Osteocyte (in vitro differentiated cells): ENCODE measurements at places on chromosomes 13 and 19. TPM values are rescaled to one million over a fixed set of nuclear protein-coding genes. Genes with fewer than 3 reads are reported as not detected.

DNA sequence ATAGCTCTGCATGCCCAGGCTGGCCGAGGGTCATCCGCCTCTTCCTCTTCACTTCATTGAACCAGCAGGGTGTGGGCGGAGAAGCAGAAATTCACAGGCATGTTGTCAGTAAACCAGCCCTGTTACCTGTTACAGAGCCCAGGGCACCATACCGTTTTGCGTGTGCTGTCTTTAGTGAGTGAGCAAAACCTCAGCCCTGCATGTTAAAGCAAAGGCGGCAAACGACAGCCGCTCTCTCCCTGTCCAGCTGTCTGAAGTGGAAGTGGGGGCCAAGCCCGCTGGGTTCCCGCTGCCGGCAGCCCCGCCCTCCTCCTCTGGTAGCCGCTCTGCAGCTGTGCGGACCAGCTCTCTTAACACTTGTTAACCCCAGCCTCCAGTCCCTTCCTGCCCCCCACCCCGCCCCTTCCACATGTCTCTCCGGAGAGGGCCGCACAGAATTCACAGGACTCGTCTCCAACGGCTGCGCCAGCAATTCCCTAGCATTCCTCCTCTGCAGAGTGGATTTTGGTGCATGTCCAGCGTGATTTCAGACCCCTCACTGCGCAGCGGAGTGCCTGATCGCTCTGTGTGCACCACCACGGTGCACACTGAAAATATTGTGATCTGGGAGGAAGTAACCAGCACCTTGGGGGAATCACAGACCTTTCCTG is 12.7 kb downstream of the KLHL26 start:
- peak; percentile 91 for DNase-seq
- peak overlapping the region; percentile 98 for H3K27ac ChIP-seq
- H3K4me1 ChIP-seq = peaks cover 52% of the 10 kb centered on the region
- no peaks in the 10 kb centered on the region for H3K27me3 ChIP-seq

GRCh38 chr13:48733739-48734335 is 80.1 kb downstream of the CYSLTR2 start:
- no peak for DNase-seq
- H3K27ac ChIP-seq = no peak overlapping the region
- peaks cover 2% of the 10 kb centered on the region for H3K4me1 ChIP-seq
- H3K27me3 ChIP-seq = peaks cover 16% of the 10 kb centered on the region

DNA sequence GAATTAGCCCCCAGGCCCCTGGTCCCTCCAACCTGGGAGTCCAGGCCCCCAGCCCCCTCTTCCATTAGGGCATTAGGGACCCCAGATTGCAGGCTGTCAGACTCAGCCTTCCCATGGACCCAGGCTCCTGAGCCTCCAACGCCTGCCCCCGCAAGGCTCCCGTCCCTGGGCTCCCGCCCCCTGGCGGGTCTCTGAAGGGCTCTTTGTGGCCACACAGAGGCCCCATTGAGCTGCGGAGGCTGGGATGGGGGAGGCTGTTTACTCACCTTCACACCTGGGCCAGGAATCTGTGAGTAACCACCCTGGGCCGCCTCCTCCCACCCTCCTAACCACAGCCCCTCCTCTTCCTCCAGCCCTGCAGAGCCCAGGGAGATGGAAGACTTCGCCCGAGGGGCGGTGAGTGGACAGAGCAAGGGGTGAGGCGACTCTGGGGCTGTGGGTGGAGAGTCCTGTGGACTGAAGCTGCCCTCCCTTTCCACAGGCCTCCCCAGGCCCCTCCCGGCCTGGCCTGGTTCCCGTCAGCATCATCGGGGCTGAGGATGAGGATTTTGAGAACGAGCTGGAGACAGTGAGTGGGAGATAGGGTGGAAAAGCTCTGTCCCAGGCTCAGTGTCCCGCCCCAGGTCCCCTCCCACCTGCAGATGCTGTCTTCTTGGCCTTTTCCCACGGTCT is 4.9 kb downstream of the ARHGEF1 start:
- peaks cover 23% of the 10 kb centered on the region for H3K4me1 ChIP-seq
- DNase-seq = no peak
- no peak overlapping the region for H3K4me3 ChIP-seq
- H3K36me3 ChIP-seq = peaks cover 3% of the 10 kb centered on the region
- no peak overlapping the region for H3K27ac ChIP-seq

- peaks cover 55% of the 10 kb centered on the region for H3K4me1 ChIP-seq
- H3K27ac ChIP-seq = no peak overlapping the region
- no peaks in the 10 kb centered on the region for H3K36me3 ChIP-seq
- no peaks in the 10 kb centered on the region for H3K27me3 ChIP-seq
Observed at GRCh38 chr13:35769812-35770211, 293.3 kb upstream of the MAB21L1 start.

DNA sequence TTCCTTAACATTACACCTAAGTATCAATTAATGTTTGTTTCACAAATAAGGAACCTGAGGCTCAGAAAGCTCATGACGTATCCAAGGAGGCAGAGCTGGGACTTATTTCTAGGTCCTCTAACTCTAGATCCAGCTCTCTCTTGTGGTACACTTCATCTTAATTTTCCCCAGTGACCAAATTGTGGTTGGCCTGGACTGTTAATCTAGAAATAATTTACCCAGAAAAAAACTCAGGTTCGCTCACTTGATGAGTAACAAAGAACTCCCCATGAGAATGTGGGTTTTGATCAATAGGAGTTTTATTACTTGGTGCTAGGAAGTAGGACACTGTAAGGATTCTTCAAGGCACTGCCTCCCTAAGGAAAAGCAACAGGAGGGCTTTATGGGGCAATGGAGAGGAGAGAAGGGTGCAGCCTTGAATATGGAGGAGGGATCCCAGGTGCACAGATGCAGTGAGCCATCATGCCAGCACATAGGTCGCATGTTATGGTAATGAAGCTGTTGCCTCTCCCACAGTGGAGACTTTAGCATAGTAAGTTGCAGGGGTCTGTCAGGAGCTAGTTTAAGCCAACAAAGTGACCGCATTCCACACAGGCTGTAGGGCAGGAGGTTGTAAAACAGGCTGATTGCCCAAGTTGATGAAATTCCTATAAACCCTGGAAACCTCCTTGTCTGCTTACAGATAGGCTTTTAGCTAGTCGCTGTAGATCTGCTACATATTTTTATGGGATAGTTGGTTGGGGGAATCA is 14.7 kb downstream of the RAP2A start:
- peaks cover 6% of the 10 kb centered on the region for H3K4me1 ChIP-seq
- H3K27ac ChIP-seq = no peak overlapping the region
- peaks cover 15% of the 10 kb centered on the region for H3K36me3 ChIP-seq
- no peaks in the 10 kb centered on the region for H3K27me3 ChIP-seq
- no peak for DNase-seq

- peaks cover 2% of the 10 kb centered on the region for H3K4me1 ChIP-seq
- no peak for DNase-seq
- peak overlapping the region; percentile 60 for H3K27ac ChIP-seq
- no peak overlapping the region for H3K4me3 ChIP-seq
- H3K36me3 ChIP-seq = peaks cover 48% of the 10 kb centered on the region
- H3K27me3 ChIP-seq = no peaks in the 10 kb centered on the region
Observed at GRCh38 chr13:51380269-51380668, 40.8 kb downstream of the SERPINE3 start.

DNA sequence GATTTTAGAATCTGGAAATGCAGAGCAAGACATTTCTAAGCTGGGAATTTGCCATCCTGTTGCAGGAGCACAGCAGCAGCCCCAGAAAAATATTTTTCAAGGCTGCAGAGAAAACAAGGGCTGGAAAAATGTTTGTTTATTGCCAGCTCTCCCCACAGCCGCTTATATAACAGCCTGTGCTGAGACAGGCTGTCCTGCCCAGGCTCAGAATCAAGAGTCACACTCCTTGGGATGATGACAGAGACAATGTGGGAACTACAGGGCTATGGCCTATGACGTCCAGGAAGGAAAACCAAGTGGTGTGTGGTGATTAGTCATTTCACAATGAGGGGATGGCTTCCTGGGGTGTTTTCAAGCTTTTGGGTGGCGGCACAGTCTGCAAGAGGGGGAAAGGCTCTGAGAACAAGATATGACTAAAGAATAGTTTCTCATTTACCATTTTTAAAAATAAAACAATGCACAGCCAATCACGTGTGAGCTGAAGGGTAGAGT is 136.3 kb upstream of the SERP2 start:
- H3K27me3 ChIP-seq = no peaks in the 10 kb centered on the region
- no peaks in the 10 kb centered on the region for H3K36me3 ChIP-seq
- DNase-seq = no peak
- H3K4me3 ChIP-seq = no peak overlapping the region
- H3K27ac ChIP-seq = peak overlapping the region; percentile 86
- H3K4me1 ChIP-seq = peaks cover 31% of the 10 kb centered on the region

DNA sequence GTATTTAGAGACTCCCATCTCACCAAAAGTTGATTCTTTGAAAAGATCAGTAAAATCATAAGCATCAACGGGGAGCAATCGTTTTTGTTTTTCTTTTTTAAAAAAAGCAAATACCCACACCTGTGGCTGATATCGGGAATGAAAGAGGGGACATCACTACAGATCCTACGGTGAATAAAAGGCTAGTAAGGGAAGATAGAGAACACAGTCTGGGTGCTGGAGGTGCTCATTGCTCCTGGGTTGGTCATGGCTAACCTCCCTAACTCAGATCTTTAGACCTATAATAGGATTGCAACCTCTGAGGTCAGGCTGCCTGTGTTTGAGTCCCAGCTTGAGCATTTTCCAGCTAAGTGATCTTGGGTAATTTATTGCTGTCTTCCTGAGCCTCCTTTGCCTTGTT is 1.1 kb downstream of the EHD2 start:
- H3K27me3 ChIP-seq = no peaks in the 10 kb centered on the region
- no peak for DNase-seq
- peaks cover 54% of the 10 kb centered on the region for H3K4me1 ChIP-seq

- H3K27ac ChIP-seq = no peak overlapping the region
- DNase-seq = peak; percentile 71
- H3K4me1 ChIP-seq = no peaks in the 10 kb centered on the region
- no peaks in the 10 kb centered on the region for H3K36me3 ChIP-seq
Observed at GRCh38 chr19:54561840-54562239, 11.8 kb upstream of the LILRA2 start.

- H3K4me3 ChIP-seq = peak overlapping the region; percentile 76
- H3K4me1 ChIP-seq = peaks cover 9% of the 10 kb centered on the region
- no peak for DNase-seq
- H3K27me3 ChIP-seq = peaks cover 18% of the 10 kb centered on the region
- peaks cover 24% of the 10 kb centered on the region for H3K36me3 ChIP-seq
- H3K27ac ChIP-seq = peak overlapping the region; percentile 43
Observed at GRCh38 chr13:52127783-52128702, 830 bp downstream of the NEK5 start.

- no peaks in the 10 kb centered on the region for H3K27me3 ChIP-seq
- no peak overlapping the region for H3K27ac ChIP-seq
- no peaks in the 10 kb centered on the region for H3K4me1 ChIP-seq
Observed at GRCh38 chr13:81874253-81874652, 1533.3 kb upstream of the SPRY2 start.

DNA sequence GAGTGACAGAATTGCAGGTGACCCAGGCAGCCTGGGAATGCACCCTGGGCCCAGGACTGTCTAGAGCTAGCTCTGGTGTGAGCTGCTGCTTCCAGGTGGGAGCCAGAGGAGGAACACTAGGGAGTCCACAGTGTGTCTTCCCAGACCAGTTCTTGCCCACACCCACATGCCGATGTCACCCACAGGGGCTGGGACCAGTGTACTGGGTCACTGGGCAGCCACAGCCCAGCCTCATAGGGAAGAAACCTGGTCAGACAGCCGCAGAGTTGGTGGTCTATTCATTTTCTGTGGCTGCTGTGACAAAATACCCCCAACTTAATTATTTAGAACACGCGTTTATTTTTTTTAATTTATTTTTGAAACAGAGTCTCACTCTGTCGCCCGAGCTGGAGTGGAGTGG is 3.1 kb downstream of the RNF225 start:
- no peak overlapping the region for H3K27ac ChIP-seq
- H3K4me3 ChIP-seq = no peak overlapping the region
- peaks cover 11% of the 10 kb centered on the region for H3K4me1 ChIP-seq
- no peak for DNase-seq

DNA sequence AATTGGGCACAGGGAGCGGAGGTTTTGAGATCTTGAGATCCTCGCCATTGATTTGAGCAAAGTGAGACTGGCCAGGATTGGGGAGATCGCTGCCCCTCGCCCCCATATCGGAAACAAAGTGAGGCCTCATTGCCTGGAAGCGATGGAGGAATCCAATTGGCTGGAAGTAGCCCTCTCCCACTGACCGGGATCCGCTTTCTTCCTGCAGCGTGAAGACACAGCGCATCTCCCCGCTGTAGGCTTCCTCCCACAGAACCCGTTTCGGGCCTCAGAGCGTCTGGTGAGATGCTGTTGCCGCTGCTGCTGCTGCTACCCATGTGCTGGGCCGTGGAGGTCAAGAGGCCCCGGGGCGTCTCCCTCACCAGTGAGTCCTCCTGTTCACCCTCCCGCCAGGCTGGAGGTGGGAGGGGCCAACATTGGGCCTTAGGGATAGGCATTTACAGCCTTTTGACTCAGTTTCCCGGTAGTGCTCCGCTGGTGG is 438 bp downstream of the PRKCSH start:
- DNase-seq = no peak
- no peaks in the 10 kb centered on the region for H3K27me3 ChIP-seq
- peak overlapping the region; percentile 97 for H3K27ac ChIP-seq
- H3K36me3 ChIP-seq = peaks cover 13% of the 10 kb centered on the region
- H3K4me1 ChIP-seq = peaks cover 18% of the 10 kb centered on the region
- peak overlapping the region; percentile 100 for H3K4me3 ChIP-seq

- no peaks in the 10 kb centered on the region for H3K36me3 ChIP-seq
- H3K4me3 ChIP-seq = no peak overlapping the region
- no peaks in the 10 kb centered on the region for H3K27me3 ChIP-seq
- no peak for DNase-seq
Observed at GRCh38 chr13:70792121-70792520, 683.9 kb upstream of the KLHL1 start.

DNA sequence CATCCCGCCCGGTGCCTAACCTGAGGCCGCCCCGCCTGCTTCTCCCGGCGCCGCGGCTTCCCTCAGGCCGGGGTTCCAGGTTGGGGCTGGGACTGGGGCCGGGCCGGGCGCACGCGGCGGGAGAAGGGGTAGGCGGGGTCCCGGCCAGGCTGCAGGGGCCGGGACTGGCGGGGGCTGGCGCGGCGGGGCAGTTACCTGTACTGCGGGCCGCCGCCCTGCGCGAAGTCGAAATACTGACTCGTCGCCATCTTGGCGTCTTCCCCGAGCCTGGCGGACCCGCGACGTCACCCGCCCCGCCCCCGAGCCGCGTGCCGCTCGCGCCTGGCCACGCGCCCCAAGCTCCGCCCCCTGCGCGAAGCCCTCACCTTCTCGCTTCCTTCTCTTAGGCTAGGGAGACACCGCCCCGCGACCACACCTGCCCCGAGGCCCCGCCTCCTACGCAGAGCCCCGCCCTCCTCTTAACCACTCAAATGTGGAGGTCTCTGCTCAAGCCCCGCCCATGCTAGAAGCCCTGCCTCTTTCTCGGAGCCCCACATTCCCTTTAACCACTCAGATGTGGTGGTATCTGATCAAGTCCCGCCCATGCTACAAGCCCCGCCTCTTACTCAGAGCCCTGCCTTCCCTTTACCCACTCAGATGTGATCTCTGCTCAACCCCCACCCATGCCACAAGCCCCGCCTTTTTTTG is at the start of gene ZFR2:
ZFR2 (minus strand) TSS at position 269 of the 687 bp plus-strand sequence; CDS start at position 248, 21 bp downstream.
- peaks cover 6% of the 10 kb centered on the region for H3K4me1 ChIP-seq
- H3K4me3 ChIP-seq = no peak within 1 kb of the TSS
- peaks cover 56% of the 10 kb centered on the region for H3K27me3 ChIP-seq
- DNase-seq = no peak

- peaks cover 20% of the 10 kb centered on the region for H3K4me1 ChIP-seq
- H3K27ac ChIP-seq = peak overlapping the region; percentile 56
- H3K4me3 ChIP-seq = no peak overlapping the region
- H3K36me3 ChIP-seq = no peaks in the 10 kb centered on the region
Observed at GRCh38 chr13:28357247-28357825, 137.6 kb downstream of the FLT1 start.

SLC6A16 gene
- 5.3 and 6.0 TPM in 2 replicates for total RNA-seq

PTGIR gene
- 0.31 and 0.38 TPM in 2 replicates for total RNA-seq

PPP1R13L gene
- total RNA-seq = 48.7 and 53.5 TPM in 2 replicates

DHDH gene
- 0.67 TPM in 1 of 2 replicates, not detected in the other for total RNA-seq

NDUFS7 gene
- 71.7 and 74.4 TPM in 2 replicates for total RNA-seq

PRTN3 gene
- total RNA-seq = not detected in 2 replicates

CACNA1A gene
- 2.2 and 2.3 TPM in 2 replicates for total RNA-seq
